ENCODE measurements at places on chromosomes 1 and 21.

- no peak for DNase-seq
Observed at GRCh38 chr1:233606813-233607212, 7.1 kb upstream of the KCNK1 start.

DNA sequence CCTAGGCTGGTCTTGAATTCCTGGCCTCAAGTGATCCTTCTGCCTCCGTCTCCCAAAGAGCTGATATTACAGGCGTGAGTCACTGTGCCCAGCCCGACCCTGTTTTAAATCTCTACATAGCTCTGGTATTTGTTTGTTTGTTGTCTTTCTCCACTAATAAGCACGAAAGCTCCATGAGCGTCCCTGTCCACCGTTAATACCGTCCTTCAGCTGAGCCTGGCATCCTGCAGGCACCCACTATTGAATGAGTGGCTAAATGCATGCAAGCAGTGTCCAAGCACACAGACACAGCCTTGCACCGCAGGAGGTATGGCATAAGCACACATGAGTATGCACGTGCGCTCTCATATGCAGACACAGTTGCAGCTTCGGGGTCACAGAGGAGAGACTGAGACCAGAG, 4.5 kb upstream of the COL16A1 start:
- DNase-seq, result peak; percentile 32

DNA sequence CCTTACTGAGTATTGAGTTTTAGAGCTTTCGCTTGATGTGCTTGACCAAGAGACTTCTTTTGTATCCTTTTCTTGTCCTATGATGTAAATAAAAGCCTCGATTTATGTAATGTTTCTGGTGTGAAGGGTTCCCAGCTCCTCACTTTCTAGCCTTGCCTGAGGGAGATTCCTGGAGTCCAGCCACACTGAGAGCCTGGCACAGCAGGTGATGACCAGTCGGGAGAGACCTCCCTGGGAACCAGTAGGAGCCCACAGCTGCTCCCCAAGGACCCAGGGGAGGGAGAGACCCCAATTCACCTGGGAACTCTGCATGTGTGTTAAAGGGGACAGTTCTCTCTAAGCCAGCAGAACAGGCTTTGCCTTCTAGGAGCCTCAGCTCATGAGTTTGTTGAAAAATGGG, 8.9 kb downstream of the C1orf115 start:
- no peak for DNase-seq

DNA sequence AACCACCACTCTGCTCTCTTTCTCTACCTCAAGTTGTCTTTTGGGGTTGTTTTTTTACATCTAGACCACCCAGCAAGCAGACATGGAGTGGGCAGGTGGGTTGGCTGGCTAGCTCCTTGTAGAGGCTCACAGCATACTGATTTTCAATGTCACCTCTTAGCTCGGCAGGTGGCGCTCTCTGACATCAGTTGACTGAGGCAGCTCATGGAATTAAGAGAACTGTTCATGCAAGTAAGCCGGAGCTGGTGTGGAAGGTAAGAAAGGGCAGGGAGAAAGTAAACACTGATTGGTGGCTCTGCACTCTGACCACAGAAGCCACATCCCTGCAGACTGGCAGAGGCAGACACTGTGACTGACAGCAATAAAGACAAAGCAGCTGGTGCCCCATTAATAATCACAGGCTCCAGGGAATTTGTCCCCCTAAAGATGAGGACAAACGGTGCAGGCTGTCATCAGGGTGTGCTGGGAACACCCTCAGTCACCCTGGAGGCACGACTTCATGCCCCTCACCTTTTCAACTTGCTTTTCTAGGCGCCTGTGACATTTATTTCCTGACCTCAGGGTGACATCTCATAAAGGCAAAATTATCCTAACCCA, 226.8 kb downstream of the LMX1A start:
- DNase-seq, result peak; percentile 47

DNA sequence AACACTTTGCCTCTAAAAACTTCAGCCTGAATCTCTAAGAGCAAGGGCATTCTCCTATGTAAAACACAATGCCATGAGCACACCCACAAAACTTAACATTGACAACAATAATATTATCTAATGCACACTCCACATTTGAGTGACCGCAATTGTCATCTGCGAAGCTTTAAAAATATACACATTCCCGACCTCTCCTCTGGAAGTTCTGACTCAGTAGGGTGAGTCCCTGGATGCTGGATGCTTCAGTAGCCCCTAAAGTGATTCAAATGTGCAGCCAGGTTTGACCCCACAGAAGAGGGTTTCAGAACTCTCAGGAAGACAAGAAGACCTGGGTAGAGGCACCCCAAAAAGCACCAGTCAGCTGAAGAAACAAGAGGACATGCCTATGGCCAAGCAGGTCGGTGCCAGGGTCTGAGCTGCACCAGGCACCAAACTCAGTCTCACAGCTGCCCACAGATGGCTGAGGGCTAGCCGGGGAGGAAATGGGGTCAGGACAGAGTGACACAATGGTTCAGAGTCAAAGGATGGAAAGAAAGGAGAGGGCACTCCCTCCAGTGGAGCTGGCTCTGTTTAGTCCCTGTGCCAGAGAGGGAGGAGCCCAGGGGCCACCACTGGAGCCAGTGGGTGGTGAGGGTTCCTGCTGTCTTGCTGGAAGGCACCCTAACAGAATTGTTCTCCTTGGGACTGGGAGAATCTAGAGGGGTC, 17.4 kb downstream of the PIK3C2B start:
- no peak for DNase-seq

- DNase-seq, result peak; percentile 59
Observed at GRCh38 chr21:24183077-24183476, 1424.2 kb downstream of the MRPL39 start.

Measured in fibroblast of skin of right biceps (primary cell).